Activated T-helper 17 cell treated with anti-CD3 and anti-CD28 coated beads, Interleukin-2, amount 50 U/mL, for 72 hours (primary cell): ENCODE measurements at places on chromosomes 3 and 15. TPM values are rescaled to one million over a fixed set of nuclear protein-coding genes. Genes with fewer than 3 reads are reported as not detected.

Gene SMAD6
- 0.19 TPM for total RNA-seq

Gene RBMS3
- total RNA-seq = 5.8 TPM

Gene NRROS
- 42.3 TPM for total RNA-seq

DNA sequence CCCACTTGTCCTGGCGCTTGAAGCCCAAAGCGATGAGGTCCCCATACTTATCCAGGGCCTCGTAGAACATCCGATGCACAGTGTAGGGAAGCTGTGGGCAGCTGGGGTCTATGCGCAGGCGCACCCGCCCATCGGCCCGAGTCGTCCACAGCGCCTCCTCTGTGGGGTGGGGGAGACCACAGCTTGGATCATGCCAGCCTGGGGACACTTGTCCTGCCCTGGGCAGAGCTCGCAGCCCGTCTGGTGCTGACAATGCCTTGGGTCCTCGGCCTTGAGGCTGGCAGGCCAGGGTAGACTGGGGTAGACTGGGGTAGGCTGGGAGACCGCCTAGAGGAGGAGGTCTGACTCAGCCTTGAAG, 39.8 kb downstream of the ACSBG1 start:
- ATAC-seq = no peak

- no peak for ATAC-seq
These were observed 1132.8 kb downstream of the OTOL1 start for GRCh38 chr3:162629372-162629771.

Gene KCNMB3
- total RNA-seq = 0.69 TPM

GRCh38 chr3:100046986-100047385, 67.3 kb downstream of the FILIP1L start:
- ATAC-seq = no peak

Gene TGM5
- 0.48 TPM for total RNA-seq

DNA sequence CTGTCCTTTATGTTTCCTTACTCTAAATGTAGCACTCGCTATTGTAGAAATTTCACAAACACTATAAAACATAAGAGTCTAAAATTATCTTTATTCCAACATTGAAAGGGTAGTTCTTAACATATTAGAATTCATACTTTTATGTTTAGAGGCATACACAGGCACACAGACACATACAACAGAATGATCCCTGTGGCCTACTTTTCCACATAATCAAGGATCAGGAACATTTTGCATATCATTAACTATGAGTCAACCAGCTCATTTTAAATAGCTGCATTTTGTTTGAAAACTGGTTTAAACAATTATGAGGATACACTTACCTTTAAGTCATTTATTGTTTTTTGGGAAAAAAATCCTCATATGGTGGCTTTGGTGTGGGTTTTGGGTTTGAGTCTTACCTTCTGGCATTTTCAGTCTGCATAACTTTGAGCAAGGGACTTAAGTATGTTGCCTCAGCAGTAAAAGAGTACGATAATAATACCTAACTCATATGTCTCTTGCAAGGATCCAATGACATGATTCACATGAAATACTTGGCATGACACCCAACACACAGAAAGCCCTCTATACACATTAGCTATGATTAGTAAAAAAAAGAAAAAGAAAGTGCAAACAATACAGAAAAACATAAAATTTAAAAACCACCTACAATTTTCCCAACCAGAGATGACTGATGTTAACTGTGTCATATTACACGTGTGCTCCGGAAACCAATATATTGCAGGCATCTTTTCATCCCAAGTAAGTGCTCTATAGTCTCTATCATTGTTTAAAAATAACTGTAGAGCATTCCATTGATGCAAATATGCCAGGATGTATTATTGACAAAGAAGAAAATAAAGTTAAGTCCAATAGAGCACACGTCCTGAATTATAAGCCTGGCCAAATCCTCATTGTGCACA, 213.1 kb upstream of the ADAMTS9 start:
- no peak for ATAC-seq

- ATAC-seq = no peak
These were observed 50.3 kb upstream of the ATP13A3 start for GRCh38 chr3:194536871-194537637.

GRCh38 chr3:60523536-60523935, 727.7 kb downstream of the FHIT start:
- no peak for ATAC-seq
